ENCODE measurements at places on chromosomes 3 and 15.

- peak; percentile 98 for DNase-seq
Measured at GRCh38 chr15:92803852-92804609, 96.1 kb upstream of the CHD2 start.

DNA sequence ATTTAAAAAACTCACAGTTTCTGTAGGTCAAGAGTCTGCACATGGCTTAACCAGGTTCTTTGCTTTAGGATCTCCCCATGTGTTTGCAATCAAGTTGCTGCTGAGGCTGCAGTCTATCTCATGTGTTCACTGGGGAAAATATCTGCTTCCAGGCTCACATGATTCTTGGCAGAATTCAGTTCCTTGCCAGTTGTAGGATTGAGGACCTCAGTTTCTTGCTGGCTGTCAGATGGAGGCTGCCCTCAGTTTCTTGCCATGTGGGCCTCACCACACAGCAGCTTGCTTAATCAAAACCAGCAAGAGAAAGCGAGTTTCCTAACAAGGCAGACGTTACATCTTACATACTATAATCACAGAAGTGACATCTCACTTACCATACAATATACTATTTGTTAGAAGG is 10.0 kb upstream of the TBC1D5 start:
- DNase-seq: no peak

DNA sequence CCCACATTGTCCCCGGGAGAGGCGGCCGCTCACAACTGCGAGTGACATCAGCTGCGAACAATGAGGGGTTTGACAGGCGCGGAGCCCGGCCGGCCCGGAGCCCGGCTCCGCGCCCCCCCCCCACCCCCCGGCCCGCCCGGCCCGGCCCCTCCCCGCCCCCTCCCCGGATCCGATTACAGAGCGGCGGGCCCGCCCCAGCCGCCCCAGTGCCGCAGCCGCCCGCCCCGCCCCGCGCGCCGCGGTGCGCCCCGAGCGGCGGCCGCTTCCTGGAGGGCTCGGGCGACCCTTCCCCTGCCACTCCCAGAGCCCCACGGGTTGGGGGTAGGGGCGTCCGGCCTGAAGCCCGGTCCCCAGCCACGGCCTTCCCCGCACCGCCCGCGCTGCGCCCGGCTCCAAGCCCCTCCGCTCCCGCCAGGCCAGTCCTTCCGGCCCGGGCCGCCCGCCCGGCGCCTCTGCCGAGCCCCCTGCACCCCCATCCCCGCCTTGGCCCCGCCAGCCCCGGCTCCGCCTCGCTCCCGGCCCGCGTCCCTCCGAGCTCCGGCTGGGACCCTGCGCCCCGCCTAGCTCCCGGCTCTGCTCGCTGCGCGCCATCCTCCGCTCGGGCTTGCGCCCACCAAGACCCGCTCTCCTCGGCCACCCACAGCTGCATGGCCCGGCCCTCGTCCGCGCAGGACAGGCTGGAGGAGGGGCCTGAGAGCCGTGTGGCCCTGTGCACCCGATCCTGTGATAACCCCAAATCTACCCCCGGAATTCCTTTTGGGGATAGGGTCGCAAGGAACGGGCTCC is at the start of gene PCBP4:
TSS of gene PCBP4 (minus strand) at position 71 of the 786 bp plus-strand sequence. CDS start 6,214 bp downstream, outside the sequence.
- DNase-seq: no peak

DNA sequence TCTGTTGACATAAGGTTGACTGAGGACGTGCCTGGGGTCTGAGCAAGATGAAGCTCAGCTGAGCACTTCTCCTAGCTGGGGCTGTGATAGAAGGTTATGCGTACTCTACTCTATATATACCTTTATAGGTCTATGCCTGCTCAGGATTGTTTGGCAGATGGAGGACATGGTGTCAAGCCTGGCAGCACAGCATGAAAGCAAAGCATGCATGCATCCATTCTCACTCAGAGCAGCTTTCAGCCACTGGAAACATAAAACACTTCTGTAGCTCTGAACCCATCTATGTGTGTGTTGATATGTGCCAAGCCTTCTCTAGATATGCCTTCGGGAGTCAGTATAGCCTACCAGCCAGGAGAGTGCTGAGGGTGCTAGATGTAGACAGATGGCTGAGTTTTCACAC is 142.3 kb upstream of the NUDT16 start:
- no peak for DNase-seq

- DNase-seq: no peak
Measured at GRCh38 chr3:119604878-119605277, 7.2 kb downstream of the PLA1A start.

DNA sequence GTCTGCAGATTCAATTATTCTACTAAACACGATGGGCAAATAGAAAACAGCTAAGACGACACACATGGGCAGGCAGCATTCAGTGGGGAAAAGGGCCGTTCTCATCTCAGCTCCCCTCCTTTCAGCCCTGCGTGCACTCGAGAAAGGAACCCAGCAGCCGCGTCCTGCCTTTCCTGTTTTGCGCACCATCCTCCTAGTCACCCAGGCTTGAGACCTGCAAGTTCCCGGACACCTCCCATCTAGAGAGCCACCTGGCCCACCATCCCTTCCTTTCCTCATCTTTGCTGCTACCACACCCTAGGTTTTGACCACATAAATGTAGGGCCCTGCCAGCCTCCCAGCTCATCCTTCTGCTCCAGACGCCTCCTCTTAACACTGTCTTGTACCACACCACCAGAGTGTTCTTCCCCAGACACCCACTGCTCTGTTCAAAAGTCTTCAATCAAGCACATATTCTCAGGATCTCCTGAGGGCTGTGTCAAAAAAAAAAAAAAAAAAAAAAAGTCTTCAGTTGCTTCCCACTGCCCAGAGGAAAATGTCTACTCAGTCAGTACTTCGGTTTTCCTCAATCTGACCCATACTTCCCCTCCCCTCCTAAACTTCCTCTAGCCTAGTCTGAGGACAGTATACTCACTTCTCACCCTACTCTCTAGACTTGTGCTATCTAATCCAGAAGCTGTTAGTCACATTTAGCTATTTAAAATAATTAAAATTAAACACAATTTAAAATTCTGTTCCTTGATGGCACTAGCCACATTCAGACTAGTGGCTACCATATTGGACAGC is 182.0 kb downstream of the STT3B start:
- DNase-seq: no peak

DNA sequence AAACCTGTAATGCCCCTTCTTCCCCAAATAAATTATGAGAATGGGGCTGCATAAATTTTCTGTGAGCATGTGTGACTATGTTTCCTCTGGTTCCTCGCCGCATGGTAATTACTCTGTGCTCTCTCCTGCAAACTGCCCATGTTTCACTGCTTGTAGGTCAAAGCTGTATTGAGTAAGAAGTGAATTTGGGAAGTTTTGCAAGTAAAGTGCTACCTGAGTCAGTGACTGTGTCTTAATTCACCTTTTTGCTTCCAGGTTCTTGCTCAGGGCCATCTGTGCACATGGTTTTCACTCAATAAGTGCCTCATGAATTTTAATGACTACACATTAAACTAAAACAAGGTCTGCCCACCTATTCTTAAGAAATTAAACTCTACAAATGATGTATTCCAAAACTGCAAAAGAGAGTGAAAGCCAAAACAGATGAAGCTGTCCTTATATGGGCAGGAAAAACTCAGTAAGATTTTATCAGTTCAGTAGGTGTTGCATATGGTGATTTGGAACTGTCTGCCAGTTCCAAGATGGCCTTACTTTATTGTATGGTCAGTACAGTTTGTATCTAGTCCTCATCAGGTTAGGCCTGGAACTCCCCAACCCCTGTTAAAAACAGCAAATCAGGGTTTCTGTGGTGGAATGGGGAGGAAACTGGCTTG is 100.0 kb downstream of the LPP start:
- no peak for DNase-seq

DNA sequence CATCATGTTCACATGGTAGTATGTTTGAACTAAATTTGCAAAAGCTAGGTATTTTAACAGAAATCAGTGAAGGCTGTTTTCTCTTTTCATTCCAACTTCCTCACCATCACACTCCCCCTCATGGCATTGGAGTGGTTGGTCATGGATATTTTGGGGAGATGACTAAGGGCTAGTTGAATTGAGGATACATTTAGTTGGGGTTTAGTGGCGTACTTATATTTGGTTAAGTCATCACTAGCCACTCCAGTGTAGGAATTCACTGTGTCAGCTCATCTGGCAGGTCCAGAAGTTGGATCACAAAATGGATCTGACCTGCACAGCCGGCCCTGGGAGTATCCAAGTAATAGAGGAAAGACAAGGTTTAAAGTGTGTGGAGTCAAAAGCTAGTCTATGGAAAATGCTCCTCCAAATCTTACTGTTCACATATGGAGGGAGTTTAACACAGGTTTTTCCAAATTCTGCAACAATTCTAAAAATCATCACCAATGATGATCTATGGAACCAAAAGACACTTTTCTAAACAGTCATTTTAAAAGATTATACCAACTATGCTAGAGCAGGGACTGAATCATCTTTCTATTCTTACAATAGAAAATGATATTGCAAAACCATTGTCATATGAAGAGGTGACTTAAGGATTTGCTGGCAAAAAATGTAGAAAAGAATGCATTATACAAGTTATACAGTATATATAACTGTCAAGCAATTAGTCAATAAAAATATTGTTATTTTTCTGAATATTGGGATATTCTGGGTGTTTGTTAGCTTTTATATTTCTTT is 247.8 kb upstream of the PEX5L start:
- DNase-seq: no peak

DNA sequence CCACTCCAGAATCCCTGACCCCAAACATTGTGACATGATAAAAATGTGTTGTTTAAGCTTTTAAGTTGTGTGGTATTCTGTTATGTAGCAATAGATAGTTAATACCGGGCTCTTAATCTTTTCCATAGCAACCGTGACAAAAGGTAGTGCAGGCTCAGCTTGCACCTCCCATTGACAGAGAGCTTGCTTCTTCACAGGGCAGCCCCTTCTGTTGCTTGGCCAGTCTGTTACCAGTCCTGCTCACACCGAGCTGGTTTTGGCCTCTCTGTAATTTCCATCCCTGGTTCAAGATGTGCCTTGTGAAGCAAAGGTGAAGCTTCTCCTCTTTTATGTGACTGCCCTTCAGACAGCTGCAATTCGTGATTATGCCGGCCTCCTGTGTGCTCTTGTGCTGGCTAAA is 86.9 kb downstream of the CRYGS start:
- no peak for DNase-seq

DNA sequence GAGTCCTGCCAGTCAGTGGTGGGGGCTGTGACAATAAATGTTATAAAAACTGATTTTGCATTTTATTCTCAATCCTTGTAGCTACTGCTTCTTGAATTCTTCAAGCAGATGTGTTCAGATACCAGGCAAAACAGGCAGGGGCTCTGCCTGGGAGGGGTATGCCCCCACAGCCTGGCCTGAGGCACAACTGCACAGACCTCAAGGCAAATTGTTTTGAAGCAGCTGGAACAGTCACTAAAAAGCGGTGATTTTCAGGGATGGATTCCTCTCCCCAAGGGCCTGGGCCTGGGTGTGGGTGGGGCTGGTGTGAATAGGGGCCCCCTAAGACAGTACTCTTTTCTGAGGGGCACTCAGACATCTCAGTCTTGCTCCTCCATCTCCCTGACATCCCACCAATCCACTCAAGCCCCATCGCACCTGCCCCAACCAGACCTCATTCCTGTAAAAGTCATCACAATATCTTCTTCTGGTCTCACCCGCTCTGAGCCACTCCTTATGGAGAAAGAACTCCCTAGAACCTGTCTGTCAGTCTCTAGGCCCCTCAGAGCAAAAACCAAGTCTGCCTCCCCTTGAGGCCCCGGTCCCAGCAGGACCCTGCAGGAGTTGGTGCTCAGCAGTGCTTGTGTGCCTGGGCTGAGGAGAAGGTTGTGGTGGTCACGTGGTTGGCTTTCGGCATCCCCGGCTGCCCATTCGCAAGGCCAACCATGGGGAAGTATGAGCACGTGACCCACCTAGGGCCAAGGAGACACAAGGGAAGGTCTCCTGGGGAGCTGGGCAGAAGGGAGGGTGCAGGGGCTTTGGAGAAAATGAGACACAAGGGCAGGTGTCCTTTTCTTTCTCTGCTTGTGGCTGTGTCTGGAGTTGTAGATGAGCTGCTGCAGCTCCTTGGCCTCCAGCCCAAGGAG is 2.9 kb upstream of the PSTPIP1 start:
- no peak for DNase-seq

- no peak for DNase-seq
Measured at GRCh38 chr3:121885386-121885785, 8.8 kb upstream of the SLC15A2 start.

- DNase-seq: no peak
Measured at GRCh38 chr3:80159990-80160506, 392.2 kb upstream of the ROBO1 start.

GRCh38 chr15:27336676-27337075 is 365.7 kb downstream of the GABRG3 start:
- no peak for DNase-seq

DNA sequence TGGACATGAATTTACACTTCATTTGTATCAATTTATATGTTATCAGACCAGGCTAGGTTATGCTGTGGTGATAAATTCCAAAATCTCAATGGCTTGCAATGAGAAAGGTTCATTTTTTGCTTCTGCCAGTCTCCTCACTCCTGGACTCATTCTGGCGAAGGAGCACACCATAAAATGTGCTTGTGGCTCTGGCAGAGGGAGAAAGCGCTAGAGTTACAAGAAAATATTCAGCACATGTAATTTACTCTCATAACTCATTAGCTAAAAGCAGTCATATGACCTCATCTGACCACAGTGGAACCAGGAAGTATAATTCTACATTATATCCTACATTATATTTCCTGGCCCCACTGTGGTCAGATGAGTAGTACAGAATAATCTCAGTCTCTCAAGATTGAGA is 193.8 kb downstream of the BCHE start:
- DNase-seq: peak; percentile 2

GRCh38 chr3:31093606-31094005 is 199.1 kb upstream of the GADL1 start:
- no peak for DNase-seq

- peak; percentile 97 for DNase-seq
Measured at GRCh38 chr15:36612063-36612788, 32.8 kb downstream of the CDIN1 start.

DNA sequence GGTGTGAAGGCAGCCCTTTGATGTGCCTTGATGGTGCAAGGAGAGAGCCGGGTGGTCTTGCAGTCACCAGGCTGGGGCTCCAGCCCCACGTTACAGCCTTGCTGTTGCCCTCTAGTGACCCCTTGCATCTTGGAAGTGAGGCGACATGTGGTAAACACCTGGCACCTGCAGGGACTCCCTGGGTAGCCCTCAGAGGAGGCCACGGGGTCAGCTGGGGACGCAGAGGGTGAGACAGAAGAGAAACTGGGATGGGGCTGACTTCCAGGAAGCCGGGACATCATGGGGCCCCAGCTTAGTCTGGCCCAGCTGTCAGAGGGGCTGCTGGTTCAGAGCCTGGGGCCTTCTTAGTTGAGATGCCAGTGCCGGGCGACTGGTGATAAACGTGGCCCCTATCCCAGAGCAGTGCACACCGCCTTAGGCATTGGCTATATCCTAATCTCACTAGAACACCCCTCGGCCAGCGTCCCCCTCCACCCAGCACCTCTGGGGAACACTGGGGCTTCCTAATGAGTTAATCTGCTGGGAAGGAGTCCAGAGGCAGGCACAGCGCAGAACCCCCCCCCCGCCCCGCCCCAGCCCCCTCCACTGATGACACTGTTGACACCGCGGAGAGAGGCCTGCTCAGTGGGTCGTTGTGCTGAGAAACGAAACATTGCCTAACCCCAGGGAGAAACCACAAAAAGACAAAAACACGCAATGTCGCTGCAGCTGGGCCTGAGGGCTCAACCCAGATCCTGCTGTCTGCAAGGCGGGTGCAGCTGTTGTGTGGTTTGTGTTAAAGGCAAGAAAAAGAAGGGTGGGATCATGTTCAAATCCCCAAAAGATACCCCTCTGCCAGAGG is 60.5 kb upstream of the KLF13 start:
- no peak for DNase-seq

GRCh38 chr15:36810656-36811449 is 231.4 kb downstream of the CDIN1 start:
- no peak for DNase-seq

GRCh38 chr3:56361731-56362130 is 106.5 kb downstream of the ERC2 start:
- DNase-seq: no peak

All from keratinocyte (primary cell).